ENCODE measurements at places on chromosomes 6 and 20. TPM values are rescaled to one million over a fixed set of nuclear protein-coding genes. Genes with fewer than 3 reads are reported as not detected.

DNA sequence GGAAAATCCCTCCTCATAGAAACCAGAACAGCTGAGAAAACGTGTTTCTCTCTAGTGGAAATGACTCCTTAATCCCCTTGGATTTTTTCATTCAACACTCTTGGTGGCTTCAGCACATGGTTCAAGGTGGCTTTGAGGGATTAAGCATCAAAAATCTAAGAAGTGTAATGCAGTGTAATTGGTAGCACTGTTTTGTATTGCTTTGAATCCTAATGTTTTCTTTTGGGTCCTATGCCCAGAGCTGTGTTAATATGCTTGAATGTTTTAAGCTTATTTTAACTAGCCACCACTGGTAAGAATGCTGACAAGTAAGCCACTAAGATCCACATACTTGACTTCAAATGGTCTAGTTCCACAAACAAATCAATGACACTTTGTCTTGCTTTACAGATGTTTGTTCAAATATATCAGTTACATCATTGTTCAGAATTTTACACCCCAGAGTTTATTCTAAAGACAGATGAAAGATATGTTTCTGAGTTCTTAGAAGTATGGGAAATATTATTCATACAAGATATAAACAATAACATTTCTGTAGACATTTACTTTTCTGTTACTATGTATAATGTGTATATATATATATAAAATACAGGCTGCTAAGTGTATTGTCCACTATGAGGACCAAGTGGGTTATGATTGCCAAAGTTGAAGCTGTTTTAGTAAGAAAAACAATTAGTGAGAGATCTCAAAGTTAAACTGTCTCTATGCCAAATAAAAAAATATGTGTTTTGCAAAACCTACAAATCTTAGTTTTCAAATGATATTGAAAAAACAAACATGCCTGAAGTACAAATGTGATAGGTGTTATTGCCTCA is 220.8 kb downstream of the OGFRL1 start:
- no peak overlapping the region for H3K4me3 ChIP-seq
- H3K36me3 ChIP-seq: no peaks in the 10 kb centered on the region
- no peak for DNase-seq

Gene GINS1
- total RNA-seq: 59.9 TPM

Gene MC3R
- not detected for total RNA-seq

Gene AVP
- not detected for total RNA-seq

Measured in HepG2 (cell line).